ENCODE measurements at places on chromosomes 1 and 21.

GRCh38 chr1:56074007-56074651 is 505.2 kb downstream of the PLPP3 start:
- peak; percentile 88 for DNase-seq

DNA sequence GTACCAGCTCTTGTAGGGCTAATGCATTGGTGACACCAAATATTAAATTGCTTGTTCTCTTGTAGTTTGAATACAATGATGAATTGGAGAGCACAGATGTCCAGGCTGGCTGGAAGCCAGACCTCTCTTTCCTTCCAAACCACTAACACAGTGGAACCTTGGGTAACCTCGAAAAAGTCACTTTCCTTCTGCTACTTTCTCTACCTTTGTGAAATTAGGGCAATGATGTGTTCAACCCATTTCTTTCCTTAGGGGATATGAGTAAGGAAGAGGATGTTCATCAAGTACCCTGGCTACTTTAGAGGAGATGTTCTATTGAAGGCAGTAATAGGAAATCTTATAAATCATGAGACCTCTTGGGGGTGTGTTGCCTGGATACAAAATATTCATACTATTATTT is 55.7 kb downstream of the XCL2 start:
- DNase-seq: peak; percentile 25

DNA sequence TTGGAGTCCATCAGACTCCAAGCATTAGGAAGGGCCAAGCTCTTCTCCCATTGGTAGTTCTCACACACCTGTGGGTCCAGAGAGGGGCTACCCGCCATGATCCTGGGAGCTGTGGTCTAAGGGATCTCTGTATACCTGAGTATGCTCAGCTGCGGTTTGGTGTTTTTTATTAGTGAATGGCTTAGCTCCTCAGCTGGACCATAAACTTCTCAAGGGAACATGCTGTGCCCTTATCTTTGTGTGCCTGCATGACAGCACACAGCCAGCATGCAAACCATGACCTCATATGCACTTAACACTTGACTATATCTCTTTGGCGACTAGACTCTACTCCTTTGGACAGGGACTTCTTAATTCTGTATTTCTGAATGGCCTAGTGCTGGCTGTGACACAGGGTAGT is 94.5 kb downstream of the CD58 start:
- DNase-seq: no peak

GRCh38 chr1:22932803-22933470 is 39.7 kb downstream of the LACTBL1 start:
- DNase-seq: no peak

GRCh38 chr1:60981357-60981756 is 101.0 kb upstream of the NFIA start:
- no peak for DNase-seq

All from IMR-90 (cell line).